ENCODE measurements at places on chromosomes 5 and 9. TPM values are rescaled to one million over a fixed set of nuclear protein-coding genes. Genes with fewer than 3 reads are reported as not detected.
A peak's percentile ranks its signal among the peaks of the same experiment; 100 is the strongest.

Gene IL9
- total RNA-seq: not detected

Gene TMOD1
- 1.3 TPM for total RNA-seq

Gene MEIKIN
- not detected for total RNA-seq

Gene CHSY3
- 0.48 TPM for total RNA-seq

Gene CCNO
- 2.6 TPM for total RNA-seq

Gene CCL27
- total RNA-seq: not detected

Gene NEURL1B
- total RNA-seq: 3.8 TPM

Gene PNPLA7
- not detected for total RNA-seq

Gene LCN10
- 0.10 TPM for total RNA-seq

Gene HK3
- total RNA-seq: not detected

Gene SPINK7
- total RNA-seq: not detected

Gene FBXL7
- 5.0 TPM for total RNA-seq

- no peak for DNase-seq
Observed at GRCh38 chr5:3107156-3107611, 355.7 kb upstream of the IRX2 start.

DNA sequence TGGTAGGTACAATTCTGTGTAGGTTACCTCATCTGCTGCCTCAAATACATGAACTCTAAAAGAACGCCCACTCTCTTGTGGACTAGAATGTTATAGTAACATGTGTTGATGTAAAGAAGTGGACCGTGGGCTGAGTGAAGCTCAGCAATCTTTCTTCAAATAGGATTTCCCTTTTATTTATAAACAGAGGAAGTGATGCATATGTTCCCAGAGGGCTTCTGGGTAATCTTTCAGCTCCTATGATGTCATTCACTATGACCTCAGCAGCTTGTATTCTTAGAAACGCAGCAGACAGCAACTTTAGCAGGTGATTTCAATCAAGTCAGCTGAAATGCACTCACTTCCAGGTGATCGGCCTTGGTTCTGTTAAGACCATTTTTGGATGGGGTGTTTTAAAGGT, 14.4 kb downstream of the F2RL2 start:
- no peak for DNase-seq

GRCh38 chr9:77802515-77803293, 154.6 kb upstream of the GNA14 start:
- no peak for DNase-seq

DNA sequence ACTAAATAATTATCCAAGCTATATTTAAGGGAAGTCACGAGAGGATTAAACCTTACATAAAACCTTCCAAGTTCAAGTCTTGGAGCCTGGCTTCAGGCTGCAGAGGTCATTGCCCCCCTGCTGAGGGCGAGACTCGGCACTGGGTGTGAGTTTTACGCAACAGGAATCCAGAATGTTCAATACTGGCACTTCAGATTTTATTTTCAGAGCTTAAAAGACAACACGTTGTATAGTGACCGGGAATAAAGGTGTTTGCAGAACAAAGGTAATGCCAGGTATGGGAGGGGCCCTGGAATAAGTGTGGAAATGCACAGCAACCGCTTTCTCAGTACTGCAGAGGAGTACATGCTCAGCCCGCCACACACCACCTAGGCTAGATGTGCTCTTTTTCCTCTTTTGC, 207.0 kb downstream of the GAPVD1 start:
- DNase-seq: no peak

DNA sequence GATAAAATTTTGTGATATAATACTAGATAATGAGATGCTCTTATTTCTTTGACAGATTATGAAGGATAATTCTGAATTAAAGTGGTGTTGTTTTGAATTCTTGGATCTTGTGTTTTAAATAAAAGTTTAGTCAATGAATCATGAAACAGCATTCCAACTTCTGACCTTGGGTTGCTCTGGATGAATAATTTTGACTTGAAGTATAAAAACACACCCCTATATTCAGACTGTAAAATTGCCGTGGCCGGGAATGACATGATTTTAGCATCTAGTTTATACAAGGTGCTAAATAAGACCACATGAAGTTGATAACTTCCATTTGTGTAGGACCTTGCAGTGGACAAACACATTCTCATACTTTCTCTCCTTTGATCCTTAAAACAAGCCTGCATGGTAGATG, 67.2 kb upstream of the DAP start:
- no peak for DNase-seq

DNA sequence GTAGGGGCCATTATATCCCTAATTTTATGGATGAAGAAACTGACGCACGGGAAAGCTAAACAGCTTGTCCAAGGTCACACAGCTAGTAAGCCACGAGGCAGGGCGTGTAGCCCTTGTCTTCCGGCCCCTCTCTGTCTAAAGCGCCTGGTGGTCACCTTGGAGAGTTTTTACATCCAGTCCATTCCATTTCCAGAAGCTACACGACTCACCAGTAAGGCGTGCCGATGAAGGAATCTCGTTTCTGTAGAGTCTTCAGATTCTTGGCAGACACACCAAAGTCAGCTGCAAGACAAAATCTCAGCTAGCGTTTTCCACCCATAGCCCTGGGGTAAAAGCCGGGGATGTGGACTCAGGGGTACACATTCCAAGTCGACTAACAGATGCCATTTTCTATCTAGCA, 80.5 kb downstream of the STK10 start:
- DNase-seq: peak; percentile 95

GRCh38 chr5:29780401-29780800, 1413.1 kb upstream of the CDH6 start:
- DNase-seq: no peak

DNA sequence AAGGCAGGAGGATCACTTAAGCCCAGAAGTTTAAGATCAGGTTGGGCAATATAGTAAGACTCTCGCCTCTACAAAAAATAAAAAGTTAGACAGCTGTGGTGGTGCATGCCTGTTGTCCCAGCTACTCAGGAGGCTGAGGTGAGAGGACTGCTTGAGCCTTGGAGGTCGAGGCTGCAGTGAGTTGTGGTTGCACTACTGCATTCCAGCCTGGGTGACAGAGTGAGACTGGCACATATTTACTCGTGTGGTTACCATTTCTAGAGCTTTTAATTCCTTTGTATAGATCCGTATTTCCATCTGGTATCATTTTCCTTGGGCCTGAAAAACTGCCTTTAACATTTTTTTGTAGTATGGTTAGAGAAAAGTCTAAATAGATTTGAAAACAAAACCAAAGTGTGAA, 7.8 kb downstream of the IL6ST start:
- no peak for DNase-seq

DNA sequence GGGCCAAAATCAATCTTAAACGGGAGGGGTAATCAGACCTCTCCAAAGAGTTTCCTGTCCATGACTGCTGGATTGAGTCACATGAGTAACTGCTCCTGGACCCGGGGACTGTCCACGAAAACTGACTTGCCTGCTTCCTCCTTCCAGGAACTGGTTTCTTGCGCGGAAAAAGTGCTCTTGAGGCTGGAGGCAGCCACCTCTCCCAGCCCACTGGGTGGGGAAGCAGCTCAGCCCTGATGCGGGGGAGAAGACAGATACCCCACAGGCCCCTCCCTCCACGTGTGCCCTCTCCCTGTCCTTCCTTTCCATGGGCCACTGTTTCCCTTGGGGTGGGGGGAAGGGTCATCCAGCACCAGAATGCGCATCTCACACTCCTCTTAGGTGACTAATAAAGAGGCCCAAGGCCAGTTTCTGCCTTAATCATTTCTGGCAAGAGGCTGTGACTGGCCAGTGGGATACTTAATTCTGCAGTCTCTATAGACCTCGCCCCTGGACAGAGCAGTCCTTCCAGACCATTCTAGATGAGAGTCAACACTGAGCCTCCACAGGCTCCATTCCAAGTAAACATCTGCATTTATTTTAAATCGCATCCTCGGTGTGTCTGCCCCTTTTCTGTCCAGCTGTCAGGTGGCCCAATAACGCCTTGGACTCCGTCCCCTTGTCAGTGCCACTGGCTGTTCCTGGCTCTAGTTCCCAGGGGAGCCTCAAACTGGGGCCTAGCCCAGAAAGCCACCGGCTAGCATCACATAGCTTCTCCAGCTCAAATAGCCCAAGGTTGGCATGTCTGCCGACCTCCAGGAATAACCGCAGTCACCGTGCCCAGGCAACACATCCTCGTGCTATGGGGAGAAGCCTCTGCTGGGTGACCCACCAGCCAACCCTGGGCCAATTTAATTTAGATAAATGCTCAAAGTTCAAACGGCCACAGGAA, 12.0 kb downstream of the REXO4 start:
- no peak for DNase-seq

- DNase-seq: no peak
Observed at GRCh38 chr5:68738841-68739240, 355.0 kb upstream of the SLC30A5 start.

Measured in RPMI7951 (cell line).